ENCODE measurements at places on chromosomes 2 and 18.

GRCh38 chr18:49850636-49851035, 37.3 kb upstream of the ACAA2 start:
- DNase-seq = no peak

- no peak for DNase-seq
Measured at GRCh38 chr2:238475566-238475965, 48.8 kb downstream of the ASB1 start.

GRCh38 chr2:134282629-134283400, 28.9 kb downstream of the MGAT5 start:
- no peak for DNase-seq

DNA sequence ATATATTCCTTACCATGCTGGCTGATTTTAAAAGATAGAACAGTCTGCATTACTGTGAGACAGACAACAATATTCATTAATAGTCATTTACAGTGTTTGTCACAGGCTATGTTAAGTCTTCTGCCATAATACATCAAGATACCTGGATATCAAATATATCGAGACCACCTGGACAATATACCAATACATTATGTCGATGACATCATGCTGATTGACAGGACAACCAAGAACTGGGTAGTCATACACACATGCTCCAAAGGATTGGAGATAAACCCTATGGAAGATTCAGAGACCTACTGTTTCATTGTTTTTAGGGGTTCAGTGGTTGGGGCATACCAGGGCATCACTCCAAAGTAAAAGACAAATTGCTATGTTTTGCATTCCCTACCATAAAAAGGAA, 26.5 kb upstream of the SMCHD1 start:
- no peak for DNase-seq

DNA sequence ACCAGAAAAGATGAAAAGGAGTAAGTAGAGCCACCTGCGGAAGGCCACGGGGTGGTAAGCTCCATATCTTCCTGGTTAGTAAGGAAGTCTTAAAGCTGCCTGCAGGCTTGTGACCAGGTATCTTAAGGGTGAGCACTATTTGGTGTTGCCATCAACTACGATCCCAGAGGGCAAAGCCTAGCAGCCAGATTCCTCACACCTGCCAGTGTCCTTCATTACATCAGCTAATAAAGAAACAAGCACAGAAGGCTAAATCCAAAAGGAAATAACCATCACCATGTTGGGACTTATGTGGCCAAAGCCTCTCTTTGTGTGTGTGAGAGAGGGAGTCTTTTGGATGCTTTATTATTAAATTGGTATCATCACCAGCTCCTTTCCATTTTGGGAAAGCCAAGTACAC, 123.5 kb downstream of the ALK start:
- no peak for DNase-seq

- peak; percentile 40 for DNase-seq
Measured at GRCh38 chr18:3481696-3482210, 31.8 kb downstream of the TGIF1 start.

DNA sequence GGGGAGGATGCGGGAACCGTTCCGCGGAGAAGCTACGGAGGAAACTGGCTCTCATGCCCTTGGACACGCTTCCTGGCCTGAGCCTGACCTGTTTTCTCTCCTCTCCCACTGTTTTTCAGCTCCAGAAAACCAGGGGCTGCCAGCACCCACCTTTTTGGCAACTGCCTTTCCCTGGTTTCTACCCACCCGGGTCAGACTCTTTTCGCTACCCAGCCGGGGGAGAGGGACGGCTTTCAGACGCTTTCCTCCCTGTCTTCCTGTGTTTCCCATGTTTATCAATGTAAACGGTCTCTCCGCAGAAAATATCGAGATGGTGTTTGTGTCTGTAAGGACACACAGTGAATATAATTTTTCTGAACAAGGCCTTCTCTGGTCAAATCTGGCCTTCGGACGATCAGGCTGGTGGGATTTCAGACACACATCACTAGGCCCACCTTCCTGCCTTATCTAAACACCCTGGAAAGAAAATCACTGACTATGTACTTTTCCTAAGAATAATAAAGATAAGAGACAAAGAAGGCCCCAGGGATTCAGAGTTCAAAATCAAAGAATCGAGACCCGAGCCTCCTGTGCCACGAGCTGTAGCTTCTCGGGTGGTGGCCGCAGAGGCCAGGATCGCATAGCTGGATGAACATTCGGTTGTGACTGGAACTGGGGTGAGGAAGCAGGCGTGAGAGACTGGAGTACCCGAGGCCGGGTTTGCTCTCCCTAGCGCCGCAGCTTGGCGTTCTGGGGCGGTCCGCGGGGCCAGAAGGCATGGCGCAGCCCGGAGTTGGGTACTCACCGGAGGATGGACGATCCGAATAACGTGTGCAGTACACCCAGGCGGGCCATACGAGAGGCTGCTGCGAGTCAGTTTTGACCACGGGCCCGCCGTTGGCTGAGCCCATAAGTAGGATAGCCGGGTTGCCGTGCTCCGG, 1.7 kb downstream of the EN1 start:
- peak; percentile 15 for DNase-seq

DNA sequence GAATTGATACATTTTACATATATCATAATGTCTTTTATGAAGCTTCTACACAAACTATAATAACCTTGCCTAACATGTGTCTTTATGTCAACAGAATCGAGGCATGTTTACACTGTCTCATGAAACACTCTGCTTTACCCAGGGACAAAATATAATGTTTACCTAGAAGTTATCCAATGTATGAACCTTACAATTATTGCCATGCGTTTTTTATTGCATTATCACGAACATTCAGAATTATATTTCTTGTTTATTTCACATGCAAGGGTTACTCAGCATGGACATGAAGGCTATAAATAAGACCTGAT, 19.8 kb downstream of the LONRF2 start:
- DNase-seq = no peak

GRCh38 chr2:62938126-62938525, 112.5 kb upstream of the OTX1 start:
- DNase-seq = peak; percentile 64

DNA sequence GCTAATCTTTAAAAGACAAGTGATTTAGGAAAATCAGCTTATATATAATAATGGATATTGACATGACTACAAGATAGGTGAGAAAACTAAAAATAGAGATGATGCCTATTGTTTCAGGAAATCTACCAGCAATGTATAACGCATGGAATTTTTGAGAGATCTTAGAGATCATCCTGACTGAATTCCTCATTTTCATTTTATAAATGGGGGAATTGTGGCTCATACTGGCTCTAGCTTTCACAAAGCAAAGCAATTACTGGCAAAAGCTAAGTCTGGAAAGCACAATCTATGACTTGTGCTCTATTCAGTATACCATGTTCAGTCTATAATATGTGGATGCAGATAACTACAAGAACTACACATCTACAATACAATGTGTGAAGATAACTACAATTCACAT, 51.9 kb upstream of the FANCL start:
- no peak for DNase-seq

- DNase-seq = no peak
Measured at GRCh38 chr2:50343150-50343830, 688.6 kb downstream of the NRXN1 start.

Data from fibroblast of skin of scalp (primary cell).